ENCODE measurements at places on chromosomes 11 and 22. TPM values are rescaled to one million over a fixed set of nuclear protein-coding genes. Genes with fewer than 3 reads are reported as not detected.

ASCL2 gene
- not detected for total RNA-seq

SNX32 gene
- 4.0 TPM for total RNA-seq

CHRNA10 gene
- total RNA-seq = 0.43 TPM

DDI1 gene
- total RNA-seq = not detected
